ENCODE measurements at places on chromosomes 5 and 9.

- no peak for DNase-seq
Measured at GRCh38 chr9:30732060-30732459, 1652.4 kb upstream of the ACO1 start.

GRCh38 chr5:35618304-35618636 lies 607 bp downstream of the SPEF2 start:
- no peak for DNase-seq

DNA sequence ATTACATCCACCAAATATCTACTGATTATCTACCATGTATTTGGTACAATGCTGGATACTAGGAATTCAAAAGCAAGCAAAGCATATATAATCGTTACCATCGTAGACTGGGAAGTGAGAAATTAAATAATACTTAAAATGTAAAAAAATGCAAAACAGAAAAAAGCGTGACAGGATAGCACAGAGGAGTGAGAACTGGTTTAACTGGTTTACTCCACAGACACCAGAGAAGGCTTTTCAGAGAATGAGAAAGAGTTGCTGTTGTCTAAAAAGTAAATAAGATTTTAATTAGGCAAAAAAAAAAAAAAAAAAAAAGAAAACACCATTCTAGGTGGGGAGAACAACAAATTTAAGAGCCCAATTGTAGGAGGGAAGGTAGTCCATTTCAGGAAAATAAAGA lies 657.9 kb upstream of the ST8SIA4 start:
- no peak for DNase-seq

- DNase-seq, result no peak
Measured at GRCh38 chr5:38940230-38940858, 94.5 kb downstream of the OSMR start.

DNA sequence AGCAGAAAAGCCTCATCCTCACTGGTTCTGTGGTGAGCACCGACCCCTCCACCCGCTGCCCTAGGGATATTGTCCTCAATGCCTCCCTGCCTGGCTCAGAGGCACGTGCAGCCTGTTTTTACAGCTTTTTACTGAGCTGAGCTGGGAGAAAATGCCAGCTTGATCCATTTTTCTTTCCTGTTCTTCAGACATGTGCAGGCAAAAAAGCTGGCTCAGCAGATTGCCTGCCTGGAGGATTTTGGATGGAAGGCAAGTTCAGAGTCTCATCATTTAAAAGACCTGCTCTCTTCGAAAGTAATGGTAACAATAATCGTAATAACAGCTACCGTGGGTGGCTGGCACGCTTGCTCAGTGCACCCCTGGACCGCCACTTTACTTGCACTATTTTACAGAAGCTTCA lies 135.0 kb upstream of the SMIM23 start:
- DNase-seq, result no peak

GRCh38 chr9:95974389-95974788 lies 98.9 kb downstream of the ERCC6L2 start:
- no peak for DNase-seq

- no peak for DNase-seq
Measured at GRCh38 chr5:29795096-29795652, 1398.3 kb upstream of the CDH6 start.

DNA sequence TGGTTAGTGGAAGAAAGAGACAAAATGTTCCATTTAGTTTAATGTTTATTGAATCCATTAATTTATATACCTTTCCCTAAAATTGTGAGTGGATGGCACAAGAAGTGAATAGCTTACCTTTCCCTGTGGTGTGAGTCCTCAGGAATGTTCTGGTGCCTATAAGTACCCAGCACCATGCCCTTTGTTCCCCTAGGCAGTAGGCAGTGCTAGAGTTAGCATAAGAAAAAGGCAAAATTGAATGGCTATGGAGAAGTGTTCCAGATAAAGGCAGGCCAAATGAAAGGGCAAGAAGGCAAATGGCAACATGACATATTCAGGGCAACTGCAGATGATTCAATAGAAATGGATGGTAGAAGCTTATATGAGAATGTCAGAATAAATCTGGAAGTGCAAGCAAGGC lies 370.8 kb upstream of the PTGER4 start:
- no peak for DNase-seq

- DNase-seq, result no peak
Measured at GRCh38 chr5:81315830-81316229, 14.4 kb downstream of the ZCCHC9 start.

DNA sequence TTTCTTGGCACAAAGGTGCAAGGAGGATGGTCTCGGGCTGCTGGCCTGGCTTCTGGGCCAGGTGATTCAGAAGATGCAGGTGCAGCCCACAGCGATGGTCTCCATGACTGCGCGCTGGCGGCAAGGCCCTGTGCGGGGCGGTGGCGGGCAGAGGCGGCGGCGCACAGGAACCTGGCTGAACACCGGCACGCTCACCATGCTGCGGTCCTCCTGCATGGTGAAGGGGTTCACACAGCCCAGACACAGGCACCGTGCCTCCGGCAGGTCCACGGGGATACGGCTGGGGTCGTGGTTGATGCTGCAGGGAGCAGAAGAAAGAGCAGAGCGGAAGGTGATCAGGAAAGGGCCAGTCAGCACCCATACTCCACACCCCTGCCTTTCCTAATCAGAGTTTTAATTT lies 4.8 kb downstream of the IL17B start:
- DNase-seq, result no peak

- no peak for DNase-seq
Measured at GRCh38 chr9:2083479-2083878, 68.3 kb downstream of the SMARCA2 start.

- no peak for DNase-seq
Measured at GRCh38 chr5:10912435-10912834, 151.4 kb upstream of the DAP start.

- no peak for DNase-seq
Measured at GRCh38 chr9:134691695-134692572, 50.3 kb downstream of the COL5A1 start.

DNA sequence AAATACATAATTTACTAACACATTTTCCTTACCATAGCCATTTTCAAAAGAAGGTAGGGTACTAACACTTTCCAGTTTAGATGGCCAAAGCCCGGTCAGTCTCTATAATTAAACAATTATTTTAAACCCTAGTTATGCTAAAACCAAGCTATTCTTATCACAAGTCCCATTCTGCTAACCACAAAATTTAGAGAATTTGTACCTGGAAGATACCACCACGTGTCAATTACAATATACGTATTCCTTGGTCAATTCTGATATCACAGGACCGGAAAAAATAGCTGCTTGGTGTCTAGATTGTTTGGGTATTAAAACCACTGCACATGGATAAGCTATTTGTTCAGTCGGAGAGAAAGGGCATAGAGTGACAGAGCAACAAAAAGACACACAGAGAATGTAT lies 18.9 kb upstream of the SKP1 start:
- DNase-seq, result no peak

DNA sequence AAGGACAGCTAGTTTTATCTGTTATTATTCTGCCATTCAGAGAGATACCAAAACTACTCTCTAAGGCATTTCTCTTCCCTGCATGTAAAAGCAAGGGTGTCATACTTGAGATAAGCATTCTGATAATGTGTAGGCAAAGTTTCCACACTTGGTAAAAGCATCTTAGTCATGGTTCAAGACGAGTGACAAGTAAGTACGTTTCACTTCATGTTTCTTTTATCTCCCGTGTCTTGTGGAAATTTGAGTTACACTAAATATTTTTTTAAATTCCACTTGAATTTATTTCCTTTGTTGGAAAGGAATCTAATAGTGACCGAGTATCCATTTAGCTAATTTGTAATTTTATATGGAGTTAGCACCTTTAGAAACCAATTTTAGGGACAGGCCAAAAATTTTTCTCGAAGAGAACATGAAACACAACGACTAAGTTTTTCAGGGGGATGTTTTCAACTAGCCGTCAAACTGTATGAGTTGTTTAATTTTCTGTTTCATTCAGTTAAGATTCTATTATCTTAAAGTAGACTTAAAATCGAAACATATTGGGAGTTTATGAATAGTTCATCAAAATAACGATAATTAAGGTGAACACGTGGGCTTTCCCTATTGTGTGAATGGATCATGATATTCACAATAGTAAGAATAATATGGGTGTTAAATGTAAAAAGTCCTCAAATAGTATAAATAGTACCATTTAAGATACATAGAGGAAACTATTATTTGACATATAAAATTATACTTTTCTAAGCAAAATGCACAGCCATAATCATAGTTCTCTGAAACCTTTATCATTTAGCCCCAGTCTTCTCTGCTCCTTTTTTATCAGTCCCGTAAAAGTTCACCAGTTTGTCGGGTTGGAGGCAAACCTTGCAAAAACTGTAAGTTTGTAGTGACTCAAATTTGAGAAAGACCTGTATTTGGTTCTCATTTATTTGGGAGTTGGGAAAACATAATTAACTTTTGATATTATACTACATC lies 1.6 kb downstream of the RFESD start:
- DNase-seq, result no peak

GRCh38 chr5:137498301-137498735 lies 808 bp downstream of the SPOCK1 start:
- no peak for DNase-seq

- DNase-seq, result no peak
Measured at GRCh38 chr5:33696411-33696810, 195.4 kb downstream of the ADAMTS12 start.

GRCh38 chr5:42064821-42065220 lies 139.7 kb downstream of the FBXO4 start:
- DNase-seq, result no peak

DNA sequence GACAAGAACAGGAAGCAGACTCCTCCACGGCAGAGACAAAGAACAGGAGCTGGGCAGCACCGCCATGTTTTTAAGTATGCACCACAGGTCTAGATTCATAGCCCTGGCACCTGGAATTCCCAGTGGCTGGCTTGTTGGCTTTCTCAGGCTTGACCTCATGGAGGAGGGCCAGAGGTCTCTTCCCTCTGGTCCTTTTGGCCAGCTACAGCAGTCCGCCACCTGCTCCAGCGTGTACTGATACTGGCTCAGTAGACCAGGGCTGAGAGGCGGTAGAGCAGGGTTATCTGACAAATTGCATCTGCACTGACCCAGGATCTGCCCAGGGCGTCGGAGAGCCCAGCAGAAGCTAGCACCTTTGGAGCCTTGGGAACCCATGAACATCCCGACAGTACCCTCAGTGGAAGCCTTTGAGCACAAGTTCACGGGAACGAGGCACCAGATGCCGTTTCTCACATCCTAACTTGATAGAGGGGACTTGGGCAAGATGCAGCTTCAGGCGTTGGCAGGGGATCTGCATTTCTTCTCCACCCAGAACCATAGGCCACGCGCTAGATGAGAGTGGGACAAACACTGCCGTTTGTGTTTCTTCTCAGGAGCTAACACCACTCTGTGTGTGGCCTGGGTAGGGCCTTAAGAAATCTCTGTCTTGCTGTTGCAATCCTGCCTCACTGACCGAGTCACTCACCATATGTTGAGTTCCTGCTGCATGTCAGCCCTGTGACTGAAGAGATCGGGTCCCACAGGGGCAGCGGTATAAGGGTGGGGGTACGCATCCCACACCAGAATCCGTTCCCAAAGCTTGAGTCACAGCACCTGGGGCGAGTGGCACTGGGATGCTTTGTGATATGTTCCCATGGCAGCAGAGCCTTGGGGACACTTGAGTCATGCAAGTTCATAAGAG lies 90.3 kb upstream of the OTULINL start:
- no peak for DNase-seq

DNA sequence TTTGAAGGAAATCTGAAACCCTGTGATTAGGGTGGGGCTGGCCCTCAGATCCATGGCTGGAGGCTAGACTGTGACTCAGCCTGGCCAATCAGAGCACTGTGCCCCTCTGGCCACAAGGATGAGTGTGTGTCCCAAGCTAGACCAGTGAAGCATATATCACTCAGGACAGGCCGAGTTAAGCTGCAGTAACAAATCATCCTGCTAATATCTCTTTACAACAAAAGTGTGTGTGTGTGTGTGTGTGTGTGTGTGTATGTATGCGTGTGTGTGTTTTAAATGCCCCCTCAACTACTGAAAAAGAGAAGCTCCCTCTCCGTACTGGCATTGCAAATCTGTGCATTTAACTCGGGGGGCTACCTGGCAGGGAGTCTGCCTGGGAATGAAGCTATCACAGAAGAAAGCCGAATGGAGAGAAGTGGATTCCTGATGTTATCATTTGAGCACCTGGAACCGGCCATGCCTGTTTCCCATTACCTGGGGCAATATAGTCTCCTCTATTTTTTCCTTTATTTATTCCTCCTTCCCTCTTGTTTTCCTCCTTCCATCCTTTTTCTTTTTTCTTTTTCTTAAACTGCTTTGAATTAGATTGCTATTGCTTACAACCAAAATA lies 25.6 kb downstream of the STC2 start:
- no peak for DNase-seq

- no peak for DNase-seq
Measured at GRCh38 chr9:92617195-92617813, 52.6 kb downstream of the IPPK start.

DNA sequence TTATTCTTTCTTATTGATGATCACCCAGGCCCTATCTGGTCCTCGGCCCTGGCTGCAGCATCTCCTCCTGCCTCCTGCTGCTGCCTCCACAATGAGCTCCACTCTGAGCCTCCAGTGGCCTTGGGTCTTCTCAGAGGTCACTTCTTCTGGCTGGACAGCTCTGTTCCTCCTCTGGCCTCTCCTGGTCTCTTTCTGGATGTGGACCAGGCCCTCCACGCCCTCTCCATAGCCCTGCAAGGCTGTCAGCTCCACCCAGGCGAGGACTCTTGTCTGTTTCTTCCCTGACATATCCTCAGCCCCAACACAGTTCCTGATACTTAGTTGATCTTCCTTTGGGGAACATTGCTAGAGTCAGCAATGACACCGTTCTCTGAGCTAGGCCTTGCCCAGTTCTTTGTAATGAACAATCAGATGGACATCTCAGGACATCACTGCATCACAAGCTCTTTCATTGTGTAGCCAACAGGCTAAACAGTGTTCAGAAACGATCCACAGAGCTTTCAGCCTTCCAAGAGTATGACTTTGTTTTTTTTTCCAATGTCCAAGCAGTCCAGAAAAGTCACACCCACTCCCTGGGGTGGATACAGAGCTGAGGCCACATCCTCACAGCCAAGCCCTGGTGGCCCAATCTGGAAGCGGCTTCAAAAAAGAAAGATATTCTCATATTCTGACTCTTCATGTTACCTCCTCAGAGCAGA lies 62.5 kb upstream of the DNAH5 start:
- DNase-seq, result no peak

DNA sequence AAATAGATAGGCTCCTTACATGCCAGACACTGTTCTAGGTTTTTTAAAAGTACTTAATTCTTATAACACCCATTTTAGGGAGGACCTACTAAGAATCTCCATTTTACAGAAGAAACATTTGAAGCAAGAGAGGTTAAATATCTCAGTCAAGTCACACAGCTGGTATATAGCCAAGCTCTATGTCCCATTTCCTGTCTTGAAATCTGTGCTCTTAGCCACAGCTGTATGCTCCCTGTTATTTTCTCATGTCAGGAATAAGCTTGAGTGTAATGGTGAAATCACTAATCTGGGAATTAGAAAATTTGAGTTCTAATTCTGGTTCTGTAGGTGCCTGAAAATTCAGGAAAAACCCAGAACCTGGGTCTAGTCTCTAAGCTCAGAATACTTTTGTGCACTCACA lies 208.7 kb downstream of the BRINP1 start:
- DNase-seq, result no peak

DNA sequence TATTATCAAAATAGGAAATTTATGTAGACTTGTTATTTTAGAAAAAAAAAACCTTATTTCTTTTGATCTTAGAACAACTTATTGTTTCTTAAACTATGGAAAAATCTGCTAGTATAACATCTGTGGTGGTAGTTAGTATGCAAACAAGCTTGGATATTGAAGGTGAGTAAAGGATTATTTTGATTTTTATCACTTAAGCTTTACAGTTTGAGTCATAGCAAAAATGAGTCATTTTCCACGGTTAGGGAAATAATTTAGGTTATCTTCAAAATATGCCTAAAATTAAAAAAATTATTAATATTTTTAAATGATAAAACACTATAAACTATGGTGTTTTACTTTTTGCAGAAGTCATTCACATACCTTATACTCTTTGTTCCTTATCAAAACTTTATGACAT lies 107.2 kb upstream of the DHFR start:
- no peak for DNase-seq

All from stimulated activated naive CD4-positive, alpha-beta T cell (primary cell).